ENCODE measurements at places on chromosomes 12 and 14.

DNA sequence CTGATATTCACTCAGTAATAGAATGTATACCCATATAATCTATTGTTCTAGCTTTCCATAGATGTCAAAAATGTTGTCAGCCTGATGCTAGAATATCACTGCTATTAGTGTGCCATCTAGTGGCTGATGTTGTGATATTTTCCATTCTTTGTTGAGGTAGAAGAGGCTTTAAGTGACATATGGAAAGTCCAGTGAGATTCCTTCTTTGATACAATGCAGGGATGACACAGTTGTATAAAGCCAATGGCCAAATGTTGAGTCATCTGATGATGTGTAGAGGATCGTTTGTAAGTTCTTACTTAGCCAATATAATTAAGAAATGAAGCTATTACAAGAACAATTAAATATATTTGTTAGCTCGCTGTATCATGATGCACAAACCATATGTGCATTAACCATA lies 58.1 kb upstream of the PCED1B start:
- peak; percentile 65 for DNase-seq

DNA sequence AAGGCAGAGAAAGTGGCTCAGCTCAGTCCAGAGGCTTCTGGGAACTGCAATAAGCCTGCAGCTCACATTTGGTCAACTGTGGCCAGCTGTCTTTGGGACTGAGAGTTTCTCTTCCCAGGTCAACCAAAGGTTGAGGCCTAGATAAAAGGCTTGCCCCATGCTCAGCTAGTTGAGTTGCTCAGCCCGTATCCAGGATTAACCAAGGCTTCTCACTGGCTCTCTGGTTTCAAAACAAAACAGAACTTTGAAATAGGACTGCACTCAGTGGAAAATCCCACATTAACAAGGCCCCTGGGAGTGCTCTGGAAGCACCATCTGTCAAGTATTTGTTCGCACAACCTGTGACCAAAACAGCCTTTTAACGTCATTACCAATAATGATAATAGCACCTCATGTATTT lies 40.3 kb upstream of the NUAK1 start:
- DNase-seq = no peak

DNA sequence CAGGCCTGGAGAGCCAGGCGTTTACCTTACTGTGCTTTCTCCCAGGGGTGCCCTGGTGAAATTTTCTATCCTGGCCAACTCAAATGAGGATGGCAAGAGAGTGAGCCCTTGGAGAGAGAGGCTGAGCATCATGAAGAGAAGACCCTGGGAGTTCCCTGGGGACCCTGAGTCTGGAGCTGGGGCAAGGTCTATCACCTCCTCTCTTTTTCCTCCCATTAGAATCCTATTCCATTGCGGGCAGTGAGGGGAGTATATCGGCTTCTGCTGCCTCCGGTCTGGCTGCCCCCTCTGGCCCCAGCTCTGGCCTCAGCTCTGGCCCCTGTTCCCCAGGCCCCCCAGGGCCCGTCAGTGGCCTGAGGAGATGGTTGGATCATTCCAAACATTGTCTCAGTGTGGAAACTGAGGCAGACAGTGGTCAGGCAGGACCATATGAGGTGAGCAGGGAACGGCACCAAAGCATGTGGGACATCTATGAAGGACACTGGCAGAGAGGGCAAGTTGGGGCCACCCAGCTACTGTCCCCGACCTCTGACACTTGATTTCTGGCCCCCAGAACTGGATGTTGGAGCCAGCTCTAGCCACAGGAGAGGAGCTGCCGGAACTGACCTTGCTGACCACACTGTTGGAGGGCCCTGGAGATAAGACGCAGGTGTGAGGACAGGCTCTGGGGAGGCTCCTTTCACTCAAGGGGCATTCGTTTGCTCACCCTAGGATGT lies 1.6 kb downstream of the ARHGEF25 start:
- DNase-seq = no peak

- DNase-seq = no peak
These were observed 79.1 kb upstream of the EGLN3 start for GRCh38 chr14:34029921-34030334.

GRCh38 chr14:103378038-103378854 lies 7.0 kb upstream of the MARK3 start:
- DNase-seq = no peak

- DNase-seq = no peak
These were observed 16.4 kb upstream of the CACNA2D4 start for GRCh38 chr12:1934831-1935230.

- DNase-seq = no peak
These were observed 15.3 kb downstream of the KRT2 start for GRCh38 chr12:52636592-52637258.

DNA sequence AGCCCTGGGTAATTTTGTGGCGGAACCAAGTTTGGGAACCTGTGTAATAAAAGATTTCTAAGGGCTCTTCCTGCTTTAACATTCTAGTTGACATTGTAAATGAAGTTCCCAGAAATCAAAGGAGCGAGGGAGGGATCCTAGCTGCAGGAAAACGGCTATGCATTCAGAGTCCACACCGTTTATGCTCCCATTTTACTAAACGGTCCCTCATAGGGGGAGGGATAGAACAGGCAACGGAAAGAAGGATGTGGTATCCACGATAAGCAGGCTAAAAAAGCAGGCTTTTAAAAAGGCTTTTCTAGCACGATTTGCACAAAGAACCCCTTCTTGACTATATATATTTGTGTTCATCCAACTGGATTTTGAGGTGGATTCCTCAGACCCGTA lies 559 bp downstream of the SYNJ2BP start:
- DNase-seq = no peak

GRCh38 chr14:92494512-92494911 lies 19.1 kb upstream of the RIN3 start:
- no peak for DNase-seq

DNA sequence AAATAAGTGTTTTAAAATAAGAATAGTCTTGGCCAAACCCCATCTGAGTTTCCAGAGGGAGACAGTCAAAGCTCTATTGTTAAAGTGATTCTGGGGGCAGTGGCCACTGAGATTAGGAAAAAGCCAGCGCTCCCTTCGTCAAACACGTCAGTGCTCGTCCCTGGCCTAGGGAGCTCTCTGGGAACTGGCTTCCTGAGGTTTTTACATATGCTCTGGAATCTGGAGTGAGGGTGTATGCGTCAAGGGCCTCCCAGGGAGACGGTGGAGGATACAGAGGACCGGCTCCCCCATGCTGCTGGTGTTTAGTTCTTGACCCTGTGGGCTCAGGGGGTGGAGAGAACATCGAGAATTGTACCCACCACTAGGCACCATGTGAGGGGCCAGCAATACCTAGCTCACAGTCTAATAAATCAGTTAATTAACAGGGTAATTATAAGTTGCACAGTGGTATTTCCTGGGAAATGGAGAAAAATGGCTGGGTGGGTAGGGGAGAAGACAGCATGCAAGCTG lies 87.0 kb downstream of the SLC25A47 start:
- DNase-seq = no peak

GRCh38 chr14:104792101-104792884 lies 3.3 kb downstream of the AKT1 start:
- no peak for DNase-seq

GRCh38 chr12:68240079-68240478 lies 13.3 kb downstream of the IL22 start:
- no peak for DNase-seq

DNA sequence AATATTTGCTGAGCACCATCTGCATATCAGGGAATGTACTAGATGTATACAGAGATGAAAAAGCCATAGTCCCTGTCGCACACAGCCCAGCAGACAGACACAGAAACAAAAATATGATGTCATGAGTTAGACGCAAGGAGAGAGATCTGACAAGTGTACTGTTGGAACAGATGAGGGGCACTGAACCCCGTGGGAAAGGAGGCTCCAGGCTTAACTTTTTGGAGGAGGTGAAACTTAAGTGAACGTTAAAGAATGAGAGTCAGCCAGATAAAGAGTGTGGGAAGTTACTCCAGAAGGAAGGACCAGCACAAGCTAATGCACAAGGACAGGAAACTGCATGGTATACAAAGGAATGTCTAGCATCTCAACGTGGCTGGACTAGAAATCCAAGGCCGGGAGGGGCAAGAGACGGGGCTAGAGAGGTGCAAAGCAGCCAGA lies 2.5 kb upstream of the ACTN1 start:
- no peak for DNase-seq

DNA sequence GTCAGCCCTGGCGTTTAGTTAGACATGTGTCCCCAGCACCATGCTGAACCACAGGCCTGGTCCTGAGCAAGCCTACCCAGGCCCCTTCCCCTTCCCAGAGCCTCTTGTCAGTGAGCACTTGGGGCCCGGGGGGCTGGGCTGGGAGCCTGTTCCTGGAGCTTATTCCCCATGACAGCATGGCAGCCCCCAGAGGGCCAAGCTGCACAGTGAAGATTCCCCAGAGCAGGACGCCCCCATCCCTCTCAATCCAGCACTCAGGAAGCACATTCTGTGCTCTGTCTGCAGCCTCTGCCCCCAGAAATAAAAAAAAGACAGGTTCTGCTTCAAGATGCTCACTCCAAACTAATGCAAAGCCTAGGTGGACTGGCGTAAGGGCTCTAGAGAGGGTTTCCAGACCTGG lies 117.3 kb downstream of the LGMN start:
- no peak for DNase-seq

DNA sequence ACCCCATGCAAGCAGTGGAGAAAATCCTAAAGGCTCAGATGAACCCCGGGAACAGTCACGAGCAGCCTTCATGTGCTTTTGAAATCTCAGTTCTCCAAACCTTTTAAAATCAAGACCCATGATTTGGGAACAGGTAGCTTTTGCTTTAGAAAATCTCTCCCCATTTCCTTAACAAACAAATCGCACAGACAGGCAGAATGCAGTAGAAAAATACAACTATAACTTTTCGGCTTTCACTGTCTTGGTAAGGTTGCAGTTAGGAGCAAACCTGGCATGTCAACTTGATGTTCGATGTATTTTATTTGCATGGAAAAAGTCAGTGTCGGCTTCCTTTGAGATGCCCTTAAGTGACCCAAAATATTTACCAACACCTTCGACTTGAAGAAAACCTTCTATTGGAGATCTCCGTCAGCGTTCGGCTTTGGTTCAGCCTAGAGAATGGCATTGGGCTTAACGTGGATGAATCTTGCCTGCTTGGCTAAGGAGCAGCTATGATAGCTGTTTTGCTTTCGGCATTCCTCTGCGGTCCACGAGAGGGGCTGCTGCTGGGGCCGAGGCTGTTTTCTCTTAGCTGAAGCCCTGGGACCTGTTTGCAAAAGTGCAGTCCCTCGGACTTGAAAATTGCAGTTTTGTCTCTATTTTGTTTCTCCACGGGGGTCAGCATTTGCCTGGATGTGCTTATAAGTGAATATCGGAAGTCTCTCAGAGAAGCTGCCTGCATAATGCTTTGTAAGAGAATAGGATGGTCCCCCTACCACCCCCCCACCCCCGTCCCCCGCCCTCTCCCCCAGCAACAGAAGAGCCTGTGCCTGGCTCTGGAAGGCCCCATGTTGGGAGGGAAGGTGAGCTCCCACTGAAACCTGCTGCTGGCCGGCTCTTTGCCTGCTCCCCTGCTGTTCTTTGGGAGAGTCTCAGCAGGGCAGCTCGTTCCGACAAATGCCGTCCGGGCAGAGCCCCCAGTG lies 122.8 kb downstream of the AACS start:
- DNase-seq = no peak

All from CD4-positive, alpha-beta T cell treated with Interleukin-4 for 4 hours (primary cell).